Fibroblast of mammary gland (primary cell): ENCODE measurements at places on chromosomes 1 and 21.

DNA sequence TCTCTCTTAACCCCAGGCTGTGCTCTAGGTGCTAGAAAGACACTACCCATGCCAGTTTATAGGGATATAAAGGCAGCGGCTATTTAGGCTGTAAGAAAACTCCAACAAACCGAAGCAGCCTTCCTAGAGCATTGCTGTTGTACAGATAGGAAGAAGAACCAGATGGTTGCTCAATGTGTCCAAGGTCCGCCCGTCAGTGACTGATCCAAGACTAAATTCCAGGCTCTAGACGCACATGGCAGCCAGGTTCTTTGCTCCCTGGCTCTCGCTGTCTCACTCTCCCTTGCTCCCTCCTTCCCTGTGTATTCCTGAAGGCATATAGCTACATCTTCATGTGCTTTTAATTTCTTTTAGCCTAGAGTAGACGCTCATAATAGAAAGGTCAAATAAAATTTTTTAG is 303.4 kb downstream of the KIF26B start:
- peak; percentile 39 for DNase-seq

DNA sequence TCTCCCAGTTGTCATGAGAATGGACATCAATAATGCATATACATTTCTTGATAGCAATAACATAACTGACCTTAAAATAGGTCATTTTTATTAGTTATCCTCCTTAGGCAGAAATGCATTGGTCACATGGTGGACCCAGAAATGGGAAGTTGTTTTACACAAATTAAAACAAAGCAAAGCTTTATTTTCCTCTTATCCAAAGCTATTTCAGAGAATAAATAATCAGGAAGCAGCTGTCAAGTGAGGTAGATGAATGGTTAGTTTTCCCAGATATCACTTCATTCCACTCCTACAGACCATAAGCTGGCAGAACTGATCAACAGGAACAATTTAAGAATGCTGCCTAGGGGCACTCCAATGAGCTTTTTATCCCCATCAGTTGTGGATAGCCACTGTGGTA is 16.0 kb upstream of the OLIG1 start:
- DNase-seq: no peak

- DNase-seq: no peak
Measured at GRCh38 chr1:84291882-84292655, 9.4 kb upstream of the SAMD13 start.

DNA sequence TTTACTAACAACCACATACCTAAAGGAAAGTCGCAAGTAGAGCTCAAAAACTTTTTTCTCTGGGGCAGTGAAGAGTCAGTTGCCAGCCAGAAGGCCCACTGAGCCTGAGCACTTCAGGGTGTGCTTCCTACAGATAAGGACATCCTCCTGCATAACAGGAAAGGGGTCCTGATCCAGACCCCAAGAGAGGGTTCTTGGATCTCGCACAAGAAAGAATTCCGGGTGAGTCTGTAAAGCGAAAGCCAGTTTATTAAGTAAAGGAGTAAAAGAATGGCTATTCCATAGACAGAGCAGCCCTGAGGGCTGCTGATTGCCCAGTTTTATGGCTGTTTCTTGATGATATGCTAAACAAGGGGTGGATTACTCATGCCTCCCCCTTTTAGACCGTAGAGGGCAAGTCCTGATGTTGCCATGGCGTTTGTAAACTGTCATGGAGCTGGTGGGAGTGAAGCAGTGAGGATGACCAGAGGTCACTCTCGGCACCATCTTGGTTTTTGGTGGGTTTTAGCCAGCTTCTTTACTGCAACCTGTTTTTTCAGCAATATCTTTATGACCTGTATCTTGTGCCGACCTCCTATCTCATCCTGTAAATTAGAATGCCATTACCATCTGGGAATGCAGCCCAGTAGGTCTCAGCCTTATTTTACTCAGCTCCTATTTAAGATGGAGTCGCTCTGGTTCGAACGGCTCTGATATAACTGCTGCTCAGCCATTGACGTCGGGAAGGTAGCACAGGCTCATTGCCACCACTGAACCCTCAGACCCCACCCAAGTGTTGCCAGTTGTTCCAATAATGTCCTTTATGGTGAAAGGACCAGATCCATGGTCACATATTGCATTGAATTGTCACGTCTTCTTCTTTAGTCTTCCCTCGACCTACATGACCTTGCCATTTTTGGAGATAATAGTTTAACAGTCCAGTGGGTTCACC is 96.6 kb upstream of the ERRFI1 start:
- peak; percentile 60 for DNase-seq

DNA sequence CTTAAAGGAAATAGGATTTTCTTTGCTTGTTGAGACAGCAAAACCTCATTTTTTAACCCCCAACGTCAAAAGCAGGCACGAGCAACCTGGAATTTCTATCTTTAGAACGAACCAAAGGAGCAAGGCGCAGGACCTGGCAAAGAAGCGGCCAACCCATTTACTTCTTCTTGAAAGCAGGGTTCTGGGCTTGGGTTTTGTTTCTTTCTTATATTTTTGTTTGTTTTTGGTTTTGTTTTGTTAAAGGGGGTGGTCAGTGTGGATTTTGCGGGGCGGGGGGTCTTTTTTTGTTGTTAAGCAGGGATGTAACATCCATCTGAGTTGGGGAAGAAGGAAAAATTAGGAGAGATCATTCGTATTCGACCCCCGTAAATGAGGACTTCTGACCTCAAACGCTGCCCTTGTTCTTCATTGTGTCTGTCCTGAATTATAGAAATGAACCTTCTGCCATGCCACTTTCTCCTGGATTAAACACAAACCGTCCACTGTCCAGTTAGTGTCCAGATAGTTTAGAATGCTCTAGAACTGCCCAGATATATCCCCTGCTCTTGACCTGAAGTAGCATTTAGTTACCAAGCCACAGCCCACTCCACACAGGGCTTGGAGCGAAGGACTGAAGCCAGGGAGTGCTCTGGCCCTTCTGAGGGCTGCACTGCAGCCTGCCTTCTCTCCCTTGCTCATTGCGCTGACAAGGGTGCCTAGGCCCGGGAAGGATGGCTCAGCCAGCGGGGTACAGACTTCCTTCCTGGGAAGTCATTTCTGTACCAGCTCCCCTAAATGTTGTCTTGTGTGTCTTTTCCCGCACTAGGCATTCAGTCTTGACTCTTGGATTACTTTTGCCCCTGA is 909 bp upstream of the APP start:
- no peak for DNase-seq

DNA sequence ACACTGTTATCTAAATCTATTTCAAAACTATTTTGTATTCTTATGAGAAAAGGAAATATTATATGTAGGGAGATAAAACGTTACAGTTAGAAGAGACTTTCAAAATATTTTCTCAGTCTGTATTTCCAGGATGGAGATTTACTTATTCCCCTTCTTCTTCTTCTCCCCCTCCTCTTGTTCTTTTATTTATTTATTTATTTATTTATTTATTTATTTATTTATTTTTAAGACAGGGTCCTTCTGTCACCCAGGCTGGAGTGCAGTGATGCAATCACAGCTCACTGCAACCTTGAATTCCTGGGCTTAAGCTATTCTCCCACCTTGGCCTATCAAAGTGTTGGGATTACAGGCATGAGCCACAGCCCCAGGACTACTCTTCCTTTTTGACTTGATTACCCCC is 2.8 kb upstream of the RPF1 start:
- DNase-seq: no peak

DNA sequence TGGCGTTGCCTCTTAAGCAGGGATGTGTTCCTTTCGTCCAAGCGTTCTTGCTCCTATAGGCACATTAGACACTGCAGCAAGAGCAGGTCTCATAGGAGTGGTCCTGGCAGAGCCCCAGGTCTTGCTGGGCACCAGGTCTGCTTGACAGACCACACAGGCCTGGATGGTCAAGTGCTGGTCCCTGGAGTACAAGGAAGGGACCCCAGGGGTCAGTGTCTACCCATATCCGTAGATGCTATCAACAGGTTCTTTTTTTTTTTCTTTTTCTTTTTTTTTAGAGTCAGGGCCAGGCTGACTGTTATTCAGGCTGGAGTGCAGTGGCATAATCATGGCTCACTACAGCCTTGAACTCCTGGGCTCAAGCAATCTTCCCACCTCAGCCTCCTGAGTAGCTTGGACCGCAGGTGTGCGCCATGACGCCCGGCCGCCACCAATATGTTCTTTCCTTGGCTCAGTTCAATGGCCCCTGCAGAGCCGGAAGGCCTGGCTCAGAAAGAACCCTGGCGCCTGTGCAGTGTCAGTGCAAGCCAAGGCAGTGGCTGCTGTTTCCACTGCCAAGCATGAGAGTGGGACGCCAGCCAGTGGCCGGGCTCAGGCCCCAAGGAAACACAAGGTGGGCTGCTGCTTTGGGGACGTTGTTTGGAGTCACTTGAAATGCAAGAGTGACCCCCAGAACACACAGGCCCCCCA is 10.0 kb upstream of the TNFRSF8 start:
- DNase-seq: no peak

GRCh38 chr21:14448784-14449183 is 65.8 kb upstream of the HSPA13 start:
- DNase-seq: no peak

DNA sequence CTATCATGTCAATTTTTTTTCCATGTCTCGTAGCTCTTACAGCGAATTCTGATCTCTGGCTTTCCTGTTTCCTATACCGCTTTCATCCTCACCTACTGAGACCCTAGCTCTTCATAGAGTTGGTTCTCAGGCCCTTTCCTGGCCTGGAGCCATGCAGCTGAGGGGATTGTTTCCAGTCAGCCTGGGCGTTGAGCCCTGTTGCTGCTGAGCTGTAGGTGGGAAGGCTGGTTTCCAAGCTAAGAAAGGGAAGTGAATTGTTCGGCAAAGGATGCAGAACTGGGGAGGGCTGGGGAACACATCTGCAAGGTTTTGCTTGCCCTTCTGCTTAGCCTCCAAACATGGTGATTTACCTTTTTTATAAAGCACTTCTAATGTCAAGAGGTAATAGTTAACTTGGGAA is 41.5 kb downstream of the SPATA46 start:
- no peak for DNase-seq

GRCh38 chr1:50497007-50497406 is 73.8 kb upstream of the DMRTA2 start:
- DNase-seq: peak; percentile 2

GRCh38 chr21:42524341-42525028 is 10.8 kb downstream of the SLC37A1 start:
- DNase-seq: peak; percentile 52

GRCh38 chr1:58539553-58539952 is 7.0 kb downstream of the OMA1 start:
- DNase-seq: peak; percentile 39

- no peak for DNase-seq
Measured at GRCh38 chr1:7186382-7187111, 401.3 kb downstream of the CAMTA1 start.

DNA sequence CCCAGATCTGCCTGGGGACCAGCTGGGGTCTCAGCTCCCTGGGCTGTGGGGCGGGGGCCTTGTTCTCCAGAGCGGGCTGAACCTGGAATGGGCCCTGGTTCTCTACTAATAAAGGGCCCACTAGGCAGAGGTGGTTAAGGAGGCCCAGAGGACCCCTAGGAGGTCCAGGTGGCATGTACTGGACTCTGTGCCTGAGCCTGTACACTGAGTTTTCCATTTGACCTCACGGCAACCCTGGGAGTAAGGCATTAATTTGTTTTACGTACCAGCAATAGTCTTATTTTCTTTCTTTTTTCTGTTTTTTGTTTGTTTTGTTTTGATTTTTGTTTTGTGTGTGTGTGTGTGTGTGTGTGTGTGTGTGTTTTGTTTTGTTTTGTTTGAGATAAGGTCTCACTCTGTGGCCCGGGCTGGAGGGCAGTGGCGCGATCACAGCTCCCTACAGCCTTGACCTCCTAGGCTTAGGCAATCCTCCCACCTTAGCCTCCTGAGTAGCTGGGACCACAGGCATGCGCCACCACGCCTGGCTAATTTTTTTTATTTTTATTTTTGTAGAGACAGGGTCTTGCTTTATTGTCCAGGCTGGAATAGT is 19.6 kb upstream of the FAM131C start:
- no peak for DNase-seq

DNA sequence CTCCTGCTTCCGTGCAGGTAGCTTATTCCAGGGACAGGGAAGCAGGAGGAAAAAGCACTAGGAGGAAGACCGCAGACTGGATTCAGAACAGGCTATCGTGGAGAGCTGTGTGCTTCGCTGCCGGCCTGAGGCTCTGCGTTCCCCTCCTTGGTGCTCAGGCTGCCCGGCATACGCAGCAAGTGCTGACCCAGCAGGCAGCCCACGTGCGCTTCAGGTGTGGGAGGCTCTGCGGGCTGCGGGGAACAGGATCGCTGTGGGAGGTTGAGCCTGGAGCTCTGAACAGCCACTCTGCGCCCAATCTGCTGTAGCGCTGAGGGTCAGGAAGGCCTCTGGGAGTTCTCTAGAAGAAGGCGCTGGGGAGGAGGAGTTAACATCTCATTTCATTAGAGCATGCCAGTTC is 27.9 kb downstream of the DOP1B start:
- DNase-seq: no peak

- peak; percentile 90 for DNase-seq
Measured at GRCh38 chr1:107648071-107648470, 316.9 kb downstream of the VAV3 start.

DNA sequence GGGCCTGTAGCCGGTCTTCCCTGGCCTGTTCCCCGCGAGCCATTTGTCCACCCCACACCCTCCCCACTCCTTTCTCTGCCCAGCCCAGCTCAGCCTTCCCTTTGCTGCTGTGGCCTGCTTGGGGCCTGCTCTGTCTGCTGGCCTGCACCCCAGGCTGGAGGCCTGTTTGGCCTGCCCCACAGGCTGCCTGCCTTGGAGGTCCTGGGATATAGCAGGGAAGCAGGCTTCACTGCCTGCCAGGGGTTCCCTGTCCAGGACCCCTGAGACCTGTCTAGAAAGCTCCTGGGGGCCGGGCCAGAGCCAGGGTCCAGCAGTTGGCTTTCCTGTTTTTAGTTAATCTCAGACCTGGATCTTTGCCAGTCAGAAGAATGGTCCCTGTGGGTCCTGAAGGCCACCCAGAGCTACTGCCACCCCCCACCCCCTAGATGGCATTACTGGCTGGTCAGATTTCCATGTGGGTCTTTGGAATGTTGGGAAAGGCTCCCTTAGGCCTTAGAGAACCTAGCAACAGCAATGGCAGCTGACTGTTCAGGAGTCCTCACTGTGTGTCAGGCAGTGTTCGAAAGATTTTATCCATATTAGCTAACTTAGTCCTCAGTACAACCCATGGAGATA is 7.7 kb downstream of the ZNF362 start:
- DNase-seq: no peak

- DNase-seq: no peak
Measured at GRCh38 chr1:39113109-39113743, 87.1 kb downstream of the NDUFS5 start.

DNA sequence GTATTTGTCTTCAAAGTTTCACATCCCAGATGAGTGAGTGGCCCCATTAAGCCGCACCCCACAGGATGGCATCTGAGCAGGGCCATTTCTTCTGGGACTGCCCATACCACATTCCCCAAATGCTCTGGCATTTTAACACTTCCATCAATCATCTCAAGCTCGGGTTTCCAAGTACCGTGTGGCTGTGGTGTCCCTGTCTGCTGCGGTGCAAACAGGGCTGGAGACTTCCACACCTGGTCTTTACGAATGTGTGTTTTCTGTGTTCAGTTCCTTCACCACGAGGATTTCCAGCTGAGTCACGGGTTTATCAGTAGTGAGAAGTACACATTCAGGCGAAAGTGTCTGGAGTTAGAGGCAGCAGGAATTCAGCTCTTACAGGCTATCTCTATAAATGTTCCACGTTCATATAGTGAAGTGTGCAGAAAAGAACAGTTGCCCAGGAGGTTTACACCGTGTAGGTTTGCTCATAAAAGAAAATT is 195.2 kb downstream of the RHOU start:
- no peak for DNase-seq

- peak; percentile 15 for DNase-seq
Measured at GRCh38 chr21:39048064-39048463, 135.2 kb downstream of the PSMG1 start.
